ENCODE measurements at places on chromosomes 4 and X.

GRCh38 chrX:134202561-134202960, 34.4 kb upstream of the CCDC160 start:
- no peak for DNase-seq

DNA sequence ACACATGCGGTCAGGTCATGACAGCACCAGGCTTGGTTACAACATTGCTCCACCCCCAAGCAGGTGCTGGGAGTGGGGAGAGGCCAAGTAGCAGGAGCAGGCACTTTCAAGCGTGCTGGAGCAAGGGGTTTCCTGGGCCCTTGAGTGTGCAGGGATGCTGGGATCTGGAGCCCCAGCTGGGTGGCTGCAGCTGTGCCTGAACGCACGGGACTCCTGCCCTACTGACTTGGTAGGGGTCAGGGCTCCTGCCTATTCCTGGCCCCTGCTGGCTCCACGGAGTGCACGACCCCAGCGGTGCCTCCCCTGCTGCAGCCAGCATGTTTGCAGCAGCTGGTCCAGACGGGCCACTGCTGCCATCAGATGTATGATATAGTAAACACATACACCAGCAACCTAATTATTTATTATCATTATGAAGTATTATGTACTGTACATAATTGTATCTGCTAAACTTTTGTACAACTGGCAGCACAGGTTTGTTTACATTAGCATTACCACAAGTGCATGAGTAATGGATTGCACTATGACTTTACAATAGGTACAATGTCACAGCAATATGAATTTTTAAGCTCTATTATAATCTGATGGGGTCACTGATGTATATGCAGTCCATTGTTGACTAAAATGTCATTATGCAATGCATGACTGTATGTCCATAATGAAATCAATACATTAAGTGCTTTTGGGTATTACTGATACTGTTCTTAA, 620.6 kb downstream of the RAPGEF2 start:
- no peak for DNase-seq

GRCh38 chrX:119067023-119067739, 5.6 kb upstream of the CT47C1 start:
- no peak for DNase-seq

GRCh38 chrX:133171962-133172708, 46.0 kb downstream of the TFDP3 start:
- DNase-seq: no peak

DNA sequence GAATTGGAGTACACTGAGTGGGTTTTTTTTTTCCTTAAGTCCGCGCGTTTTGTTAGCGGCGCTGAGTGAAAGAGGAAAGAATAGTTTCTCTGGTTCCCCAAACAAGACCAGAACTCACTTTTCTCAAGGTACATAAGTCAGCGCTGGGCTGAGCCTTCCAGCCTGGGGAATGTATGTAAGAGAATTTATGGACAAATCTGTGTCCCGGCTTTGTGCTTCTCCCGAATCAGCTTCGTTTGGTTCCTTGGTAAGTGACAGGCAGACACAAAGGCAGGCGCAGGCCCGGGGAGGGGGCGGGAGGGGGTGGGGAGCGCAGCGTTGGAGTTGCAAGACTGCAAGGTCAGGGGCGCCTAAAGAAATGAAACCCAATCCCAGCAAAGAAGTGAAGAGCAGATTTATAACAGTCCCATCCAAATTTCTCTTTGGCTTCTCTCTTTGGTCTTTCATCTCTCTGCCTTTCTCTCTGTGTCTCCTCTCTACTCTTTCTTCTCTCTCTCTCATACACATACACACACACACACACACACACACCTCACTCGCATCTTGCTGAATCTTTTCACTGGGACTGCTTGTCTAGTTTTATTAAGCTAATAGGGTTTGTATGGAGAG, 981 bp downstream of the TET2 start:
- no peak for DNase-seq

- no peak for DNase-seq
These were observed 129.7 kb downstream of the RAPGEF2 start for GRCh38 chr4:159232465-159233106.

GRCh38 chr4:100288161-100288560, 97.9 kb upstream of the DDIT4L start:
- DNase-seq: no peak

- DNase-seq: no peak
These were observed 24.6 kb upstream of the PDLIM3 start for GRCh38 chr4:185559915-185560281.

GRCh38 chrX:153485396-153486080, 9.2 kb upstream of the BGN start:
- DNase-seq: no peak

DNA sequence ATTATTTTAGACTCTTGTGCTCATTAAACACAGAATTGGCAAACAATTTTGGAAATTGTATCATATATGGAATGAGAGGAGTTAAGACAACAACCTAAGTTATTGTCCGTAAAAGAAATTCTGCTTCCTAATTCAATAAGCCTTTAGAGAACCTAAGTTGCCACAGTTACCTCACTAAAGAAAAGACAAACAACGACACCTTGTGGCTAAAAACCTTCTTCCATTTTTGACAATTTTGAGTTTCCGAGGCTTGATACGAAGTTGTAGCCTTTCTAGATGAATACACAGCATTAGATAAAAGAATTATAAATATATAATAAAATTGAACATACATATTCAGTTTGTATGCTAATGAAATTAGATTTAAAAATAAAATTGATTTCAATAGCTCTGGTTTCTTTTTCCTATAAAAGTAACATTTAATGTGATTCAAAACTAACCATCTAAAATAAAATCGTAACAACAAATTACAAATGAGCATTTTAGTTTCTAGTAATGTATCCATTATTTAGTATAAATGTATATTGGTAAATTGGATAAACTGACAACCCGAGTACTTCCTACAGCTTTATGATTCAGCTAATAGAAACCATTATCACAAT, 275.1 kb downstream of the GPM6A start:
- no peak for DNase-seq

- no peak for DNase-seq
These were observed 28.2 kb downstream of the DCAF12L2 start for GRCh38 chrX:126137899-126138298.

DNA sequence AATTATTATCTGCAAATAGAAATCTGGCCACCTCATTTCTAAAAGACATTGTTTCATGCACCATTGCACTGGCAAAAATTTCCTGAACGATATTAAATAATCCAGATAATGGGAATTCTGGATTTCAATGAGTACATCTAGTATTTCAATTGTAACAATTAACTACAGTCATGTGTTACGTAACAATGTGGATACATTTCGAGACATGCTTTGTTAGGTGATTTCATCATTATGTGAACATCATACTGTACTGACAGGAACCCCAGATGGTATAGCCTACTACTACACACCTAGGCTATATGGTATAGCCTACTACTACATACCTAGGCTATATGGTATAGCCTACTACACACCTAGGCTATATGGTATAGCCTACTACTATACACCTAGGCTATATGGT, 14.8 kb downstream of the LAMTOR3 start:
- no peak for DNase-seq

DNA sequence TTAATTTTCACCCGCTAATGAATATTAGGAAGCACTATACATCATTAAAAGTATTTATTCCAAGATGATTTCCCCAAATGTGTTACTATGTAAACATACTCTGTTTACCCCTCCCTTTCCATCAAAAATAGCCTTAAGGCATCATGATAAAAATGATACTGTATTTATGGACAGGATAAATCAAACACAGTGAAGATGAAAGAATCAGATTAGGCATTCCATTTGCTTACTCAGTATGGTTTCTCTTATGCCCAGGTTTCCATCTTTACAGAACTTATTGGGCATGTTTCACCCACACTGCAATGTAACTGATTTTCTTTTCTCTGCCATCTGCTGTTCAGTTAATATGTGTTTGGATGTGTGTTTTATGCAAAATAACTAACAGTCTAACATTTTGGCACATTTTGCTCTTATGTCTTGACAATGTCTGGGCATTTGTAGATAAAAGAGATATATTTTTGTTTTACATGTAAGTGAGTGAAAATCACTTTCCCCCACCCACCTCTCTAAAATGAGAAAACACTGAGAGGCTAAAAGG, 445.2 kb downstream of the RPA4 start:
- DNase-seq: no peak

- no peak for DNase-seq
These were observed 57.0 kb upstream of the SLC25A4 start for GRCh38 chr4:185086053-185086452.

DNA sequence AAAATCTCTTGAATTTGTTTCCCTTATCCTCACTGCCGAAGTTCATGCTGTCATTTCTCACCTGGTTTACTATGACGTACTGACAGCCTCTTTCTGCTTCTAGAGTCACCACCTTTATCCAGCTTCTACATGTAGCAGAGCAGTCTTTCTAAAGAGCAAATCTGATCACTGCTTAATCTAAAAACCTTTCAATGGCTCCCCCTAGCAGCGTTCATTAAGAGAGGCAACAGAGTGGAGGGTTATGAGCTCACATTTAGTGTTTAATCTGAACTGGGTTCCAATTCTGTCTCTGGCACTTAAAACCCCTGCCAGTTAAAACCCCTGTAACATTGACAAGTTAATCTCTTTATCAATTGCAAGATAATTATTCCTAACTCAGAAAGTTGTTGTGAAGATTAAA, 4.4 kb downstream of the RBPJ start:
- DNase-seq: no peak

GRCh38 chr4:42152507-42153504, at the start of gene BEND4:
Gene BEND4 (minus strand): TSS chr4:42152655. CDS start chr4:42152143, 512 bp downstream.
- DNase-seq: no peak

- no peak for DNase-seq
These were observed 13.6 kb upstream of the SEPTIN6 start for GRCh38 chrX:119706616-119707015.

DNA sequence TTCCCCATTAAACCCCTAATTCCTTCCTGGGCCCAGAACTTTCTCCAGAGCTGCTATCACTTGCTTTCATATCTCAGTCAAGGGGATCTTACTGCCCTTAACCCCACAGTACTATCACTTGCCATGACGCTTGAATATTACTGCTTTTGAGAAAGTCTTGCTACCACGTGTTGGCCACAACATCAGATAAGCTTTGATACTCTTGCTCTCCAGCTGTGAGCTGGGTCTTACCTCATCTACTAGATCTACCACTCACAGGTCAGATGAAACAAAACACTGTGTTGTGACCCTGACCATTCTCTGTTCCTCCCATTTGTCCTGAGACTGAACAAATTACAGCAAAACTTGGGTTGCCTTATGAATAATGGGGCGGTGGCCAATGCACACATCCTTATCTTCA, 12.1 kb upstream of the TAPT1 start:
- no peak for DNase-seq

- no peak for DNase-seq
These were observed 11.7 kb downstream of the OTUD5 start for GRCh38 chrX:48945517-48946348.

DNA sequence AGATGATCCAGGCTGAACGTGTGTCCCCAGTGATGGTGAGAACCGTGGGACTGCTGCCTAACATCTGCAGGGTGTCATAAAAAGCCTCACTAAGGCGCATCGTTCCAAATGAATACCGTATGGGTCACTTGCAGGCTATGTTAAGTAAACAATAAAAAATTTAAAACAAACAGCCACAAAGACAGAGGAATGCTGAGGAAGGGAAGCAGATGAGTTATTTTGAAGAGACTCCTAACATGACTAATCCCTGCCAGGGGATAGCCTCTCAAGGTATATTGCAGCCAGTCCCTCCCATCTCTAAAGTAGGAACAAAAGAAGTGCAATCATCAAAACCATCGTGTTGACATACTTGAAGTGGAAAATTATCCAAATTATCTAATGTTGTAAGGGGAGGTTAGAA, 83.8 kb downstream of the UNC5C start:
- no peak for DNase-seq

- DNase-seq: no peak
These were observed 21.7 kb downstream of the RAB40AL start for GRCh38 chrX:102958794-102959193.

DNA sequence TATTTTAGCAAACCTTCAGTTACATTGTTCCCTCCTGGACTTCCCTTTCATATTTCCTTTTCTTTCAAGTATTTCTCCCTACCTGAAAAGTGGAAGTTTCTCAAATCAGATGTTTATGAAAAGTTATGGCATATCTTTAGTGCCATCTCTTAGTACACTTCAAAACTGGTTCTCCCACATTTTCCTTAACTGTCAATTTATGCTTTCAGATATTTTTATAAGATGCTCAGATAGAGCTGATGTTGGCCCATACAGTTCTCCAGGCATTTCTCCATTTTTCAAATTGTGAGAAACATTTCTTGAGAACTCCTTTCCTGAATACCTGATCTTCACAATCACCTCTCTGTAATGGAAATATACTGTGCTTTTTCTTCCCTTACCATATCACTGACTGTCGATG, 32.5 kb upstream of the AP1AR start:
- DNase-seq: no peak

DNA sequence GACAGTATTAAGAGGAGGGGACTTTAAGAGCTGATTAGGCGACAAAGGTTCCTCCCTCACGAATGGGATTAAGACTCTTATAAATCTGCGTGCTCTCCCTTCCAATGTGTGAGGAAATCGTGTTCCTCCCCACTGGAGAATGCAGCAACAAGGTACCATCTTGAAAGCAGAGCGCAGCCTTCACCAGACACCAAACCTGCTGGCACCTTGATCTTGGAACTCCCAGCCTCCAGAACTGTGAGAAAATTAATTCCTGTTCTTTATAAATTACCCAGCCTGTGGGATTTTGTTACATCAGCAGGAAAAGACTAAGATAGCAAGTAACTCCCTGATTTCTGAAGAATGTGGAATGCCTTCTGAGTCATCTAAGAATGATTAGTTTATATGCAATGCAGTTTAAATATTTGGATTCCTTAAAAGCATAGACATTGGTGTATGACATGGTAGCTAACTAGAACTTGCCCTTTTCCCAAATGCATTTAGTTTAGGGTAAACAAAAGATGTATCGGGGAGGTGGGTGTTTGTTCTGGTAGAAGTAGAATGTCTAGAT, 86.1 kb downstream of the USP46 start:
- DNase-seq: no peak

GRCh38 chr4:8129136-8129535, 29.5 kb downstream of the ABLIM2 start:
- DNase-seq: no peak

DNA sequence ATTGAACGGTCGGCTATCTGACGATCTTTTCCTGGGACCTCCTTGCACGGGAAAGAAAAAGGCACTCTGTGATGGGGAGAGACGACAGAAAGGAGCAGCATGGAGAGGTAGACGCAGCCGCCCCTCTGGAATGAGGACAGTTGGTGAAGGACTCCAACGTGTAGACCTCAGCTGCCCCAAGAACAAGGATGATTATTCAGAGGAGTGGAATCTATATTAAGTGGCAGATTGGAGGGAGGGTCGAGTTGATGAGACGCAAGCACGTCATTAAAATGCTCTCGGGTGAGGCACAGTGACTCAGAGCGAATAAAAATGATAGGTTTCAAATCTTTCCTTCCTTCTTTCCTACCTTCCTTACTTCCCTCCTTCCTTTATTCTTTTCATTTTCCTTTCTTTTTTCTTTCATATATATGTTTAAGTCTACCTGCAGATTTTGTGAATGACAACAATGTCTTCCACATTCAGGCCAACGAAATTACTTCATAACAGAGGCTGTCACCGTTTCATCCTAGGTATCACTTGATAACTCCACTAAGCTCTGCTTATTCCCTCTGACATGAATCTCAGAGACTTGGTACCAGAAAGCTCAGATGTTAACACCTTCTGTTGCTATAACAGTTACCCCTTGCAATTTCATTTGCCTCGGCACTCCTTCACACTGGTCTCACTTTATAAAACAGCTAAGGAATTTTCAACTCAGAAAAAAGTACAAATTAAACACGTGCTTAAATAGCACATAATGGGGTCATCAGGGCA, 110.0 kb upstream of the PPARGC1A start:
- no peak for DNase-seq

Measured in SK-N-MC (cell line).